Anterior cingulate cortex (tissue), 58 donors: ENCODE measurements at places on chromosomes 3 and 15.

- no peak for DNase-seq
Observed at GRCh38 chr3:71214797-71215196, 368.7 kb downstream of the FOXP1 start.

- DNase-seq = no peak
Observed at GRCh38 chr3:108973019-108973418, 19.3 kb upstream of the GUCA1C start.

DNA sequence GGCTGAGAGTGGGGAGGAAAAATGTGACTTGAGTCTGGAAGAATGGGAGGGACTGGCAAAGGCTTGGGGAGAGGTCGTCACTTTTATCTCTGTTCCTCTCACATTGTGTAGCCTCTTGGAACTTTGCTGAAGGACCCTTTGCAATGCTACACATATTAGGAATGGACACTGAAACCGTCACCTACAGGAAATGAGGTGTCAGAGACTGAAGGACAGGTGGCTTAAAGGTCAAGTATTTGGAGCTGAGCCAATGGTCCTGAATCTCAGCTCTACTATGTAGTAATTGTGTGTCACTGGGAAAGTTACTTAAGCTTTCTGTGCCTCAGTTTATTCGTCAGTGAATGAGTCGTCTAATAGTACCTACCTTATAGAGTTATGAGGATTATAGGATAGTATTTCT is 14.7 kb downstream of the MCTP2 start:
- DNase-seq = no peak

DNA sequence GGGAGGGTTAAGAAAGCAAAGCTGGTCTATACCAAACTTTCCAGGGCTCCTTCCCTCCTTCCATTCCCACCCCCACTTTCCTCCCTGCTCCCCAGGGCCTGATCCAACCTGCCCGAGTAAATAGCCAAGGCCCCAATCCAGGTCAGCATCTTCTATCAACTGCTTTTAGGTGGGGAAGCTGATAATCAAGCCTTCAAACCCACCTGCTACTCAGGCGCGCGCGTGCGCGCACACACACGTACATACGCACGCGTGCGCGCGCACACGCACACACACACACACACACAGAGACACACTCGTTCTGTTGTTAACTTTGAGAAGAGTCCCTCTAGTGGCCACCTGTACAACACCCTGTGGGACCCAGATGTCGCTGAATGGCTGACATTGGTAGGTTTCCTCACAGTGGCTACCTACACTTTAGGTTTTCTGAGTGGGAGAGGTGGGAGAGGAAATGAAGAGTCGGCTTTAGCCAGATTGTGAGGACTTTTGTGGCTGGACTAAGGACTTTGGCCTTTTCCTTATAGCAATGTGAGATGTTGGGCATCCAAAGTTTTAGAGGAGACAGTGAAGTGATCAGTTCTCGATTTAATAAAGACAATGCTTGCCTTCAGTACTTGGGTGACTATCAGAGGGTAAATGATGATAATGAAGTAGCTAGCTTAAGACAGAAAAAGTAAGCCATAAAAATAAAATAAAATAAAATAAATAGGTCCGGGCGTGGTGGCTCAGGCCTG is 179.9 kb upstream of the C2CD4B start:
- no peak for DNase-seq

DNA sequence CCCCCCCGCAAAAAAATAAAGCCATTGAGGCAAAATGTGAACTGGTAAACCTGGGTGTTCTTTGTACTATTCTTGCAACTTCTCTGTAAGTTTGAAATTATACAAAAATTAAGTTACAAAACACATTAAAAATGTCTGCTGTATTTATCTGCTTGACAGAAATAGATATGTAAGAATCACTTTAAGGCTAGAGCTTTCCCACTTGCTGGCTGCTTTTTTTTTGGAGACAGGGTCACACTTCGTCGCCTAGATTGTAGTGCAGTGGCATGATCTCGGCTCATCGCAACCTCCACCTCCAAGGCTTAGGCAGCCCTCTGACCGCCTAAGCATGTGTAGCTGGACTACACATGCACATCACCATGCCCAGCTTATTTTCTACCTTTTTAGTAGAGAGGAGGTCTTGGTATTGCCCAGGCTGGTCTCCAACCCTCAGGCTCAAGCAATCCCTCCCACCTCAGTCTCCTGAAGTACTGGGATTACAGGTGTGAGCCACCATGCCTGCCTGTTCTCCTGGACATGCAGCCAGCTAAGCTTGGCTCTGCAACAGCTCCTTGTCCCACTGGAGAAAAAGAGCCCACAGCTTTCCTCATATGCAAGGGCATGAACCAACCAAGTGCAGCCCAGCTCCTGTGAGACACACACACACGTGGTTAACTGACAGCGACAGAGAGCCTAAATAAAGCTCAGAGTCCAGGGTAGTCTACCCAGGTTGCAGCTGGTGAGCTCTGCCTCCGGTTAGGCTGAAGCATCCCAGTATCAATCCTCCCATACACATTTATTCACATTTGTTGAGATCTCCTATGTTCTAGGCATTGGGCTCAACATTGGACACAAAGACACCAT is 4.5 kb downstream of the RPS17 start:
- no peak for DNase-seq

GRCh38 chr3:16496008-16496407 is 17.5 kb downstream of the RFTN1 start:
- DNase-seq = no peak

- DNase-seq = no peak
Observed at GRCh38 chr3:41111011-41111410, 88.3 kb upstream of the CTNNB1 start.

- DNase-seq = no peak
Observed at GRCh38 chr3:66473692-66474091, 27.1 kb downstream of the LRIG1 start.

DNA sequence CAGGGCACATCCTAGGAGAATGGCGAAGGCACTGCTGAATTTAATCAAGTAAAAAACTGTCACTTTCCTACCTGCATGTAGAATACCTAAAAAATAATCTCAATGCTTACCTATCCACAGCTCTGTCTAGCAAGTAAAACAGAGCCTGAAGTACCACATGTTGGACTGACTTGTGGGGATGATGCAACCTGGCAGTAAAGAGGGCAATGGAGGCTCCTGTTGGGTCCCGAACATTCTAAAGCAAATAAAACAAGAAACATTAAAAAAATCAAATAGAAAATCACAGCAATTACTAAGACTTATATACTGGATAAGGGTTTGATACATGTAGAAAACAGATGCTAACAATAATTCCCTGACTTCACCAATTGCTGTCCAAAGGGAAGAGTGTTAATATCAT is 56.1 kb downstream of the PTPN9 start:
- DNase-seq = no peak

DNA sequence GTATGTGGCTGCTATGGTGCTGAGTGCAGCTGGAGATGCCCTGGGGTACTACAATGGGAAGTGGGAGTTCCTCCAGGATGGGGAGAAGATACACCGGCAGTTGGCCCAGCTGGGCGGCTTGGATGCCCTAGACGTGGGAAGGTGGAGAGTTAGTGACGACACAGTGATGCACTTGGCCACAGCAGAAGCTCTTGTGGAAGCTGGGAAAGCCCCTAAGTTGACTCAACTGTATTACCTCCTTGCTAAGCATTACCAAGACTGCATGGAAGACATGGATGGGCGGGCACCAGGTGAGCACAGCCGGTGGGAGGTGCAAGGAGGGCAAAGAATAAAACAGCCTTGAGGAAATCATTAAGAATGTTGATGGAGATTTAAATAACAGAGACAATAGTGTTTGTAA is 2.9 kb downstream of the ADPRH start:
- DNase-seq = no peak

DNA sequence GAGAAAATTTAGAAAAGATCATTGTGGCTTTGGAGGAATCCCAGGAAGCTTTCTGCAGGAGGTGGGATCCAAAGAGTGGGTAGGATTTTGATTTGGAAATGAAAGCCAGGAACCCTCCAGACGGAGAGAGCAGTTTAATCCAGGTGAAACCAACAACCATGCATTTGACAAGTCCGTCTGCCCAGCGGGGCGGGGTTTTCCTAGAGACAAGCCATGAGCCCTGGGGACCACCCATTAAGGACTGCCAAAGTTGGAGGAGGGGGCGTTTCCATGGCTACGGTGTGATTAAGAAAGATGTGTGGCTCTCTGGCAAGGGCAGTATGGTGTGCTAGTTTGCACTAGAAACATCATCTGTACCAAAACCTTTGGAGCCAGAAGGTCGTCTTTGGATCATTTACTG is 53.4 kb downstream of the SRGAP3 start:
- DNase-seq = no peak

- no peak for DNase-seq
Observed at GRCh38 chr3:186107215-186108105, 1.4 kb downstream of the ETV5 start.

- DNase-seq = no peak
Observed at GRCh38 chr3:101722394-101723173, 1.8 kb upstream of the CEP97 start.

- no peak for DNase-seq
Observed at GRCh38 chr3:66490214-66490613, 10.6 kb downstream of the LRIG1 start.

DNA sequence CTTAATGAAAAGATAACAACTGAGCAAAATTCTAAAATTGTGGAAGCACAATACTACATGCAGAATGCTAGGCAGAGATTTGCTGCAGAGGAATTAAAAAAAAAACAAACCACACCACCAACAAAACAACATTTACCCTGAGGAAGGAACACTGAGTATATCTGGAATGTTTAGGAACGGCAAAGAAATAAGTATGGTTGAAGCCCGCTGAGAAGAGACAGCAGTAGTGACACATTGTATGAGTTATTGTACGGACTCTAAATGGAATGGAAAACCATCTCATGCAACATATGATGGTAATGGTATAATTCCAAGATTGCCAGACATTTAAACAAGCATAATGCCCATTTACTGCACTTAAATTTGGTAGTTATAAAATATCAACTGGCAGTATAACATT is 568.2 kb upstream of the CCDC54 start:
- DNase-seq = no peak

GRCh38 chr3:174046311-174046710 is 648.8 kb downstream of the NLGN1 start:
- no peak for DNase-seq

DNA sequence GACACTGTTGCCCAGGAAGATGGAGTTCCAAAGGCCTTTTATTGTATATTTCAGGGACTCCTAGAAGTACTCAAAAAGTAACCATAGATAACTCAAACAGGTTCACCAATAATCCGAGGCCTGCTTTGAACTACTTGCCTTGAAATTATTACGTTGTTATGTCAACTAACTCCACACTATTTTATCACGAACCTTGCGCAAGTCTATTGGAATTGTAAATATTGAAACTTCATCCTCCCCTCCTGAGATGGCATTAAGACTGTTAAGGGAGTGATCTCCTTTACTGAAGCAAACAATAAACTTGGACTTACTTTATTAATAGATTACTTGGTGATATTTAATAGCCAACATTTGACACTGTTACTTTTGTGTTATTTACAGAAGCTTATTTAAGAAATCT is 199.6 kb upstream of the GADL1 start:
- no peak for DNase-seq

GRCh38 chr3:13401149-13401548 is 19.0 kb downstream of the NUP210 start:
- no peak for DNase-seq

GRCh38 chr15:42493679-42494078 is 1.8 kb upstream of the SNAP23 start:
- no peak for DNase-seq

DNA sequence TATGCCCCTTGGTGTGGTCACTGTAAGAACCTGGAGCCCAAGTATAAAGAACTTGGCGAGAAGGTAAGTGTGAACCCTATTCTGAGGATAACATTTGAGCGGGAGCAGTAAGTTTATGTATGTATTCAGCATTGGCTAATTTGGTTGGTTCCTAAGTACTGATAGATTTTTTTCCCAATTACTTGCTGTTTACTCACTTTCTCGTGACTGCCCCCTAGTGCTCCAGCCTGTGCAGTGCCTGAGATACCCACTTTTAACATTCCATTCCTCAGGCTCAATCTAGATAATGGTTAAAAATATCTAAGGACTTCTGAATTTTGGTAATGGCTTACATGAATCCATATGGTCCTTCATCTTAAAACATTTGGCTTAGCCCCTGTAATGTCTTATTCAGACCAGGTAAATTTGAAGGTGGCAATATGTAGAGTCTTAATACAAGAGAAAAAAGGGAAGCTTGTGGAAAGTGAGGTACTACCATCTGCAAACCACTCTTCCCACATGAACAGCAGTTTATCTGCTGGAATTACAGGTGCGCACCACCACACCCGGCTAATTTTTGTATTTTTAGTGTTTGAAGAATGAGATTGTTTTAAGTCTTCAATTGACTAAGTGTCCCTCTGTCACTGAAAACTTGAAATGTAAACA is 7.1 kb downstream of the ELL3 start:
- DNase-seq = no peak

GRCh38 chr3:52856666-52857065 is 21.8 kb upstream of the MUSTN1 start:
- no peak for DNase-seq

DNA sequence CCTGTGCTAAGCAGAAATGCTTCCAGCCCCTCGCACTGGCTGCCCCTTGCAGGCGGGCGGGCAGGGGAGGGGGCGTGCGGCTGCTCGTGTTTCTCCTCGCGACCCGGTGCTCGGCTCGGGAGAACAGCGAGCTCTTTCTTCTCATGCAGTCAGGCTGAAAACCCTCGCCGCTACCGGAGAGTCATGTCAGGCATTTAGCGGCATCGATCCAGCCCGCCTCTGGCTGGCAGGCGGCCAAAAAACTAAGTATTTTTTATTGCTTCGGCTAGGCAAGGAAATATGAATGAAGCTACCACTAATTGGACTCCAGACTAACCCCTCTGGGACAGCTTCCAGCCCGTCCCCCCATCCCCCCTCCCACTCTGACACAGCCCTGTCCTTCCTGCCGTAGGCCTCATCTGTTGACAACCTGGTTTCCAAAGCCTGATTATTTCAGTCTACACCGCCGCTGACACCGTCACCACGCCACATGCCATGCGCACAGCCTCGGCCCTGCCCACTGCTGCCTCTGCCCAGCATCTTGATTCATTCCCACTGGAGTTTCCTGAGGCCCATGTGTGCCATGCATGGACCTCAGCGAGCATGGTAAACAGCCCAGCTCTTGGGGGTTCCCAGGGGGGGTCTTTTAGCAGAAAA is 35.3 kb downstream of the TLE3 start:
- peak; percentile 87 for DNase-seq

DNA sequence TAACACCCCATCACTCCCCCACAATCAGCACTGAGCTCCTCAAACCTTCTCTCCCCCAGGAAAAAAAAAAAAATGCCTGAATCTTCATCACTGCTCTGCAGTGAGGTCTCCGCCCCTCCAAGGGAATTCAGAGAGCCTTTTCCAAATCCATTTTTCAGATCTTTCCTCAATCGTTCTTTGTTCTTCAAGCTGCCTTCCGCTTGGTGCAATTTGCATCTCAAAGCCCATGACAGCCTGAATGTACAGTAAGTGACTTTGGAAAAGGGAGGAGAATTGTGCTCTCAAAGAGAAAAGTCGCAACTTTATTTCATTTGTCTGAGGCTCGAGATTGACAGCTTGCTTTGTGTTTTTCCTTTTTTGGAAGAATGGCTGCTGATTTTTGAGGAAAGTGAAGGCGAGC is 75.0 kb downstream of the CORO2B start:
- no peak for DNase-seq
